SW480 (cell line): ENCODE measurements at places on chromosomes 5 and 9.
A peak's percentile ranks its signal among the peaks of the same experiment; 100 is the strongest.

DNA sequence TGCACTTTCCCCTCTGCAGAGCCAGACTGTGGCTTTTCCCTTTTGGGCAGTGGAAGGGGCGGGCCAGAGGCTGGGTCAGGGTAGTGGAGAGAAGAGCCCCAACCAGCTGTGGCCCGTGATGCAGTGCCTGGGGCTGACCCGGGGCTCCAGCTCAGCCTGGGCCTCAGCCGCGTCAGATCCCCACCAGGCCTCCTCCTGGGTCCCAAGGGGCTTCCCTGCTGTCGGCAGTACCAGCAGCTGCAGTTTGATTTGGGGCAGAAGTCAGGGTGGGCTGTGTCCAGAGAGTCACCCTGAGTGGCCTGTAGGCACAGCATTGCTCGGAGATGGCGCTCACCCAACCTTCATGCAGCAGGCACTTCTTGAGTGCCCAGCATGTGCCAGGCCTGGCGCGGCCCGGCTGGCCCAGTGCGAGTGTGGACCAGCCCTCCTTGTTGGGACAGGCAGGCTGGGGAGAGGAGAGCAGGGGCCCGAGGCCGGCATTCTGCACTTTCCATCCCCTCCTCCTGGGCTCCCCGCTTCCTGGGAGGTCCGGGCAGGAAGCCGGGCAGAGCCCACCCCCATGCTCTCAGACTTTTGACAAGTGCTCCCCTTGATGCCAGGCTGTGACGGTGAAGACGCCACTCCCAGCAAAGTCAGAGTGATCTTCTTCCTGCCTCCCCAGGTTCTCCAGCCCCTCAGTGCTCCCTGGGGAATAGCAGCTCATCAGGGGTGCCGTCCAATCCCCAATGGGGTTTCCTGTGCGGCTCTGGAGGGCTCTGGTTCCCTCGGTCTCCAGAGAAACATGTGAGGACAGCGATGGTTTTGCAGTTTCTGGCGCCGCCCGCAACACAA, 88.3 kb upstream of the COL5A1 start:
- DNase-seq, result no peak

DNA sequence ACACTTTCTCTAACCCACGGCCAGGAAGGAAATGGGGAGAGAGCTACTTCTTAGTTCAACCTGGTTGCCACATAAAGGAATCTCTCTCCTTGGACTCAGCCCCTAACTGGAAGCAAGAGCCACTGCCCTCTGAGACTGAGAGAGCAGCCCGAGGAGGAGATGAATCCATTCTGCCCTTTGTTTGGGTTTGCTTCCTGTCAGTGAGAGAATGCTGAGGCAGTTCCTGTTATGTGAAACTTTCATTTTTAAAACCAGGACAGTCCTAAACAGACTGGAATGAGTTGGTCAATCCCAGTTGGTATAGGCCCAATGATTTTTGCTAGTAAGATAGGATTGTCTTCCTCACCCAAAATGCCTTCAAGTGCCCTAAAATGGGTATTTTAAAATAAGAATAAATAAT, 205.1 kb downstream of the NTRK2 start:
- DNase-seq, result no peak

- peak; percentile 30 for DNase-seq
Measured at GRCh38 chr5:148268566-148268965, at the start of gene SPINK13. TSS of gene SPINK13 (plus strand) at chr5:148268794. CDS start at chr5:148270073, 1,279 bp downstream.

GRCh38 chr5:87138091-87138805, 129.4 kb upstream of the RASA1 start:
- no peak for DNase-seq

GRCh38 chr5:73188764-73189531, 16.0 kb downstream of the TMEM174 start:
- DNase-seq, result no peak

- DNase-seq, result no peak
Measured at GRCh38 chr9:37693260-37693659, 42.5 kb downstream of the FRMPD1 start.

- DNase-seq, result no peak
Measured at GRCh38 chr5:80122579-80122978, 87.4 kb downstream of the THBS4 start.

DNA sequence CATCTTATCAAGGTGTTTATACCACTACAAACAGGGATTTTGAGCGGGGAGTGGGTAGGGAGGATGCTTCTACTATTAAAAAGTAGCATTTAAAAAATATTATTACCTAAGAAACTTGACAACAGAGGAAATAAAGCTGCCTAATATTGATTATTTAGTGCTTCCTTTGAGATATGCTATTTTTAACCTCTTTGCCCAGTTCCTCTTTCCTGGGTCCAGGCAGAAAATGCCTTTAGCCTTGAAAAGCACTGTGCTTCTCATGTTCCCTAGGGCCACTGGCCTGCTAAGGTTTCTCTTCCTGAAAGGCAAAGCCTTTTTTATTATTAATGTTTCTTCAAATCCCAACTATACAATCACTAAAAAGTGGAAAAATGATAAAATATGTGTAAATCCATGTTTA, 217.2 kb upstream of the HAPLN1 start:
- DNase-seq, result no peak

DNA sequence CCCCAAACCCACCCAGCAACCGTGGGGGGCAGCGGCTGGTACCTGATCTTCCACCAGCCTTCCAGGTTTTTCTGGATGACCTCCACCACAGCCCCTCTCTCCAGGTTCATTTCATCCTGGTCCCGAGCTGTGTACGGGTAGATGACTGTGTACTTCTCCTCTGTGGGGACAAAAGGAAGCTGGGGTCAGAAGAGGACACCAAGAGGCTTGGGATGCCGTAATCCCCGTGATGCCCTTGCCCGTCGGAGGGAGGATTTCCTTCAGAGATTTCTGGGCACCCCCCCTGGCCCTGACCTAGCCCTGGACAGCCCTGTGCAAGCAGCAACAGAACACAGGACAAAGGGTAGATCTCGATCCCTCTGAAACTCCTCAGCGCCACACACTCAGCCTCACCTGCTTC, 70.3 kb upstream of the UBTD2 start:
- no peak for DNase-seq

- DNase-seq, result no peak
Measured at GRCh38 chr5:94347130-94347529, 271.3 kb downstream of the KIAA0825 start.

DNA sequence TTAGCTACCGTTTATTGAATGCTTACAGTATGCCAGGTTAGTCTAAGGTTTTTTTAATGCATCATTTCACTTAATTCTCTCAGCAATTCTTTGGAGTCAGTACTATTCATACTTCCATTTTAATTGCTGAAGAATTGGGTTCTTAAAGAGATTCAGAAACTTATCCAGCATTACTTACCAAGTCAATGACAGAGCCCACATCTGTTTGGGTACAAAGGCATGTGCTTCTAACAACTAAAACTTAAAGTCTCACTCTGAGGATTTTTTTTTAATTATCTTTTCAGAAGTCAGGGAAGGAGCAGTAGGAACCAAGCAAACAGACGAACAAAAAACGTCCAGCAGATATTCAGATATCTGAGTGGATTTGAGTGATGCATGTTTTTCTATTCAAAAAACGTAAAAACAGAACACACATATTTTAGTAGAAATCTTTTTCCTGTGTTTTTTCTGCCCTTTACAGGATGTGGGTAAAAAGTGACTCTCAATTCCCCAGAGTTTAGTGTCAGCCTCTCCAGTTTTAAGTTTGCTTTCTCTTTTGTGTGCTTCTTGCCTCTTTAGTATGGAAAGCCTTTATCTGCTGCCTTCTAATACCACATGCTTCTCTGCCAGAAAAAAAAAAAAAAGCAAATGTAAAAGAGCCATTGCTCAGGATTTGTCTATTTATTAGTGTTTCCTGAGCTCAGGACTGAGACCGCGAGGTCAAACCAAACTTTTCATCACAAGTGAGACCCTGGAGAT, 118.0 kb downstream of the PRKACG start:
- no peak for DNase-seq

DNA sequence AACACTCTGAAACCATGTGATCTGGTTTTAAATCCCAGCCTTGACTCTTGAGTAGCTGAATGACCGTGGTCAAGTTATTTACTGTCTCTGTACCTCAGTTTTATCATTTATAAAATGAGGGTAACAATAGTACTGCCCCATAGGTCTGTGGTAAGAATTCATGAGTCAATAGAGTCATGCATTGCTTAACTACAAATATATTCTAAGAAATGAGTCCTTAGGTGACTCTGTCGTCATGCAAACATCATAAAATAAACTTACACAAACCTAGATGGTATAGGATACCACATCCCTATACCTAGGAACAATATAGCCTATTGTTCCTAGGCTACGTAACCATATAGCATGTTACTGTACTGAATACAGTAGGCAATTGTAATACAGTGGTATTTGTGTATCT, 20.3 kb upstream of the ABCA1 start:
- no peak for DNase-seq

- DNase-seq, result no peak
Measured at GRCh38 chr5:43309637-43310036, 3.6 kb downstream of the HMGCS1 start.

- DNase-seq, result no peak
Measured at GRCh38 chr5:99349787-99350186, 421.0 kb upstream of the CHD1 start.

- peak; percentile 52 for DNase-seq
Measured at GRCh38 chr5:38994324-38994927, 79.8 kb downstream of the RICTOR start.

GRCh38 chr5:177290816-177291596, 12.5 kb downstream of the RAB24 start:
- DNase-seq, result no peak

DNA sequence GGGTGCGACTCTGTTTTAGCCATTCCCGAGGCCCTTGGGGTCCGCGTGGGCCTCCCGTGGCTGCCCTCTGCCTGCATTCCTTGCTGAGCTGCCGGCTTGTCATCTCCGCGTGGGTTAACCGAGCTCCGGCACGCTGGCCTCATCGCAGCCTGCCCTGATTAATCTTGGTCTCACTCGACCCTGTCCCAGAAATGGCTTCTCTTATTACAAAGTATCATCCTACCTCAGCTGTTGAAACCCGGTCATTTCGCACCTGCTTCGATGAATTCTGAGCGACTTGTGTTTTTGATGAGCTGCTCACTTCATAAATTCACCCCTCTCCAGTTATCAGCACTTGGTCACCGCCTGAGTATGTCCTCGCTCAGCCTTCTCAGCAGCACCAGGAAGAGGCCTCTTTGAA, 123.5 kb upstream of the EGFLAM start:
- DNase-seq, result no peak

DNA sequence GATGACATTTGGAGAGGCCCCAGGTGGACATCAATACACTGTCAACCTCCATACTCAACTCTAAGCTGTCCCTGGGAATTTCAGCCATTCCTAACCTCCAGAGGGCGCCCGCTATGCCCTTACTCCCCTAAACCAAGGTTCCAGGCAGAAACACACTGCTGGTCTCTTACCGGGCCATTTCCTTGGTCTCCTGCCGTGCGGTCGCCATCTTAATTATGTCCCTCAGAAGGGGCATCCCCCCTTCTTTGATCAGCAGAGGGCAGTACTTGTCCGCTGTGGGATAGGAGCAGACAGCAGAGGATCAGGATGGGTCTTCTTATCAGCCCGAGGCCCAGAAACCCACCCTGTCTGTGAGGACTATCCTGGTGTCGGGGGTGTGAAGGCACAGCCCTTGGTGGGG, 9.3 kb upstream of the ZDHHC12 start:
- peak; percentile 93 for DNase-seq

- DNase-seq, result no peak
Measured at GRCh38 chr5:4730279-4730678, 409.9 kb upstream of the ADAMTS16 start.

GRCh38 chr9:129813661-129814060, 10.3 kb downstream of the TOR1A start:
- DNase-seq, result no peak

GRCh38 chr9:76394960-76395252, 680 bp upstream of the RFK start:
- DNase-seq, result peak; percentile 83

DNA sequence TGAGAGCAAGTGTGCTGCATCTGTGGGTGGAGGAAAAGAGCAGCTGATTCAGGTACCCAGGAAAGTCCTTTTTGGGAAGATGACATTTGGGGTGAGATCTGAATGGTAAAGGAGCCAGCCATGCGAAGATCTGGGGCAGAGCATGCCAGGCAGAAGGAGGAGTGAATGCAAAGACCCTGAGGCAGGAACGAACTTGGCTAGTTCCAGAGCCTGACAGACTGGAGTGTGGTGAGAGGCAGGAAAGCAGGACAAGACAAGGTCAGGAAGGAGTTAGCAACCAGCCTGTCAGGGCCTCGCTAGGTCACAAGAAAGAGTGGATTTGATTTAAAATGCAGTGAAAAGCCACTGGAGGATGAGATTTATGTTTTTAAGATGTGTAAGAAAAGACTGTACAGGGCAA, 28.2 kb downstream of the RGS7BP start:
- no peak for DNase-seq

DNA sequence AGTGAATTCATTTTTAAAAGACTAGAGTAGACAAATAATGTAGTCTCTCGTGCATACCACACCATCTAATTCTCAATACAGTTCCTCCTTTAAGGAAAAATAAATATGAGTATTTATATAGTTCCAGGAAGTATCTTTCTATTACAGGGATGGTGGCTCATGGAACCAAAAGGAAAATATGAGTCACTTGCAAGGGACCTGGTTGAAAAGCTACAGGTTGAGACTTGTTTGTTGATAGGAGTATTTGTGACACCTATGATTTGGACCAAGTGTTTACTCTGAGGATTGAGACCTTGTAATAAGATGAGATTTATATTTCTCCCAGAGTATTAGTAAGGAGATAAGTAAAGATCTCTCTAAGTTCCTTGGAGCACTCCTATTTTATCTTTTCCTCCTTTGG, 67.4 kb downstream of the CDO1 start:
- peak; percentile 26 for DNase-seq

DNA sequence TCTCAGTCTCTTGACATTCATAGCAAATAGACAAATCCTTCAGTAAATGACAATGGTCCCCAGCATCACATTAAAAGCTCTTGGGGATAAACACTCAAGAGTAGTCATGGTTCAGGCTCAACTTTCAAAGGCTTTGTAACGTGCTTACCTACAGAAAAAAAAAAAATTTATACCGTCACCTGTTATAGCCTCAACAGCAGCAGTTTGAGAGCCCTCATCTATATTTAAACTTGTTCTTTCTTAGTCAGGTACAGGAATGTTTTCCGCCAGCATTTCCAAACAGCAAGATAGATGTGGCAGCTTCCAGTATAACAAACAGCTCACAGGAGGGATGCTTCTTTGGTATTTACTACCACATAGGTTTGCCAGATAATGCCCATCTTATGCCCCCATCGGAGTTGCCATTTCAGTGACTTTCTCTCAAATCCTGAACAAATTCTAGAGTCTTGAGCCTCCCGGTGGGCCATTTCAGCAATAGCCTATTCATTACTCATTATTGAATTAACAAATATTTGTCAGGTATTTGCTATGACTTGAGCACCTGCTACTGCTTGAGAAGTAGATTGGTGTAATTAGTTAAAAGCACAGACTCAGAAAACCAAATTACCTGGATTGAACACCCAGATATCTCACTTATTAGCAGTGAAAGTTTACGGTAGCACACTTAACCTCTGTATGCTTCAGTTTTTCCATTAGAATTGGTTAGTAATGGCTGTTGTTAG, 470.0 kb downstream of the EBF1 start:
- no peak for DNase-seq
